ENCODE measurements at places on chromosomes 6 and 20. TPM values are rescaled to one million over a fixed set of nuclear protein-coding genes. Genes with fewer than 3 reads are reported as not detected.

CABLES2 gene
- 3.6 TPM for total RNA-seq

ZBTB46 gene
- total RNA-seq, result 0.20 TPM

SAPCD1 gene
- total RNA-seq, result 9.8 TPM

FRMD1 gene
- not detected for total RNA-seq

POU5F1 gene
- total RNA-seq, result 0.48 TPM

MYCT1 gene
- not detected for total RNA-seq

CD24 gene
- total RNA-seq, result 0.30 TPM

DNA sequence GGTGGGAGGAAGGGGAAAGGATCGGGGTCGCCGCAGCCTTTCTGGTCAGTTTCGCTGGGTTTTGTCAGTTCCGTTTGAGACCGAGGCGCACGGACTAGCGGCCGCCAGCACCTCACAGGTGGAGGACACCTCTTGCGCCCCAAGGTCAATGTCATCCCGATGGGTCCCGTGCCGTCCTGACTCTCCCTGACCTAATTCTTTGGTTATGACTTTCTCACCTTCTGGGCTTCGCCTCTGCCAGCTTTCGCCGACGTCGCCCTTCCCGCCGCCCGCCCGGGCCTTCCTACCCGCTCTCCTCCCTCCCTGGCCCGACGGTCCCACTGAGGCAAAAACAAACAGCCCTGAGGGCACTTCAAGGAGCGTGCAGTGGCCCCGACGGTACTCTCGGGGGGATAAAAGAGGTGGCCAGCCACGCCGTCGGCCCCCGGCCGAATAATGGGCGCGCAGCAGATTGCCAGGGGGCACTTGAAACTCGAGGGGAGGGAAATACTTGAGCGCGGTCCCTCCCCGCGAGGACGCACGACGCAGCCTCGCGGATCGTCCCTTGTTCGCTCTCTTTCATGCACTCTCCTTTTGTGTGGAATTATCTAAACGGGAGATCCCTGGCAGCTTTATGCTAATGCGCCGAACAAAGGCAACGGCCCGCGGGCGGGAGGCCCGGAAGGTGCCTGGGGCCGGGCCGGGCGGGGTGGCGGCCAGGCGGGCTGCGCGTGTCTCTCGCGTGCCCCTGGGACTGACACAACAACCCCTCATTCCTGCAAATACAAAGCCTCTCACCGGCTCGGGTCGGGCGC, 3.9 kb upstream of the INSM1 start:
- DNase-seq, result no peak

DNA sequence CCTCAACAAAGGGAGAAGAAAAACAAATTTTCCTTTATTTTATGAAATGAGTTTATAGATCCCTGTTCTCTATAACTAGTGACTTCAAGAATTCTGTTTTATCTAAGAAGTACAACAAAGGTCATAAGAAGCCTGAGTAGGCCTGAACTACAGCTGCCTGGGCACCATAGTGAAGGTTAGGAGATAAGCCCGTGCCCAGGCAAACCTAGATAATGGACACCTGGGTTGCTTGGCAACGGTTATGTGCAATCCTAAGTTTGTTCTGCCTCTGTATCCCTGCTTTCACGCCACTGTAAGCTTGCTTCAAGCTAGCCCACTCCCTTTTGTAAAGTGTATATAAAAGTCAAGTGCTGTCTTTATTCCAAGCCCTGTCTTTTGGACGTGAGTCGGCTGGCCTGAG, 23.2 kb downstream of the SCGN start:
- DNase-seq, result no peak

DNA sequence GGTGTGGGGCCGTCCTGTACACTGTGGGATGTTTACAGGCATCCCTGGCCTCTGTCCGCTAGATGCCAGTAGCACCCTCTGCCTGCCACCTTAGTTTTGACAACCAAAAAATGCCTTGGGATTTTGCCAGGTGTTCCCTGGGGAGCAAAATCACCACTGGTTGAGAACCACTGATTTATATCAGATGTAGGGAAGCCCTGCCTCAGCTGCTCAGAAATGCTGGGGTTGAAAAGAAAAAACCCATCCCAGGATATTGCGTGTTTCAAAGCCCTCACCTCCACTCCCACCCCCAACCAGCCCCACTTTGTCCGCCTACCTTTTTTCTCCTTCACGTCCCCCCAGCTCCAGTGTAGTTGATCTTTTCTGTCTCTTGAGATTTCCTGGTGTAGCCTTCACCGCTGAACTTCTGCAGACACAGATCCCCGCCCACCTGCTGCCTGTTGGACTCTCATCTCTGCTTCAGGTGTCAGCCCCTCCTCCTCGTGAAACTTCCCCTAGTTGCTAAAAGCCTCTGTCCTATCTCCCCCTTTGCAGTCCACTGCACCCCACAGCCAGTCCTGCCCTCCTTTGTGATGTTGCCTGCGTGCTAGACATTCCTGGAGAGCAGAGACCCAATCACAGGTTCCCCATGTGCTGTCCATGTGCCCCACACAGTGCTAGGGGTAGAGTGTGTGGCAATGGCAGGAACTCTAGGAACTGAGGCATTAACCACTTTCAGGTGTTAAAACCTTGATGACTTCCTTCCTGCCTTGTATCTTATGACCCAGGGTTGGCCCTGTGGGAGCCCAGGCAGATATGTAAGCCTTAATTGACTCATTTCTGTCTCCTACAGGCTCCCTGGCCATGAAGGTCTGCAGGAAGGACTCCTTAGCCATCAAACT, 98.9 kb downstream of the TBC1D7 start:
- DNase-seq, result peak; percentile 31

- no peak for DNase-seq
Observed at GRCh38 chr6:1315560-1316386, 3.9 kb downstream of the FOXQ1 start.

GRCh38 chr6:132401618-132402285, 477 bp upstream of the MOXD1 start:
- DNase-seq, result no peak

DNA sequence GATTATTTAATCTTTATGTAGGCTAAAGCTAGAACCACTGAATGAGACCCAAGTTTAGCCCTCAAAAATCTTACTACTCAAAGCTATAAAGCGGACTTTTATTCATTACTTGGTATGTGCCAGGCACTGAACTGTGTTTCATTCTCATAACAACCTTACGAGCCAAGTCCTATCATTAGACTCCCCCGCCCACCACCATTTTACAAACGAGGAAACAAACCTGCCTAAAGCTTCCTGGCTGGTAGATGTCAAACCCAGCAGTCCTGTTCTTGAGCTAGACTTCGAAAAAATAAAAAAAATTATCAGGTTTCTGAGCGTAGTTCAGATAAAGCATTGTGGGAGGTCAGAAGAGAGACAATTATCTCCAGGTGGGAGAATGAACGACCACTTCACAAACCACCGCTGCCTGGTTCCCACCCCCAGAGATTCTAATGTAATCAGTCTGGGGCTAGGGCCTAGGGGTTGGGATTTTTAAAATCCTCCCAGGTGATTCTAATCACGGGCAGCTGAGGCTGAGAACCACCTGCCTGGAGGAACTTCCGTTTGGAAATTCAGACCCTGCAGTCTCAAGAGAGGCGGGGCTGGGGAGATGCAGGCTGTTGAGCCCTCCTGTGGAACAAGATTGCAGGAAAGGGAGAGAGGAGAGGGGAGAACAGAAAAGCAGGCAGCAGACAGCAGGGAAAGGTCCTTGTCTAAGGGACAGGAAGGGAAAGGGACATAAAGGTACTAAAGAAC, 8.6 kb downstream of the ADTRP start:
- DNase-seq, result no peak

DNA sequence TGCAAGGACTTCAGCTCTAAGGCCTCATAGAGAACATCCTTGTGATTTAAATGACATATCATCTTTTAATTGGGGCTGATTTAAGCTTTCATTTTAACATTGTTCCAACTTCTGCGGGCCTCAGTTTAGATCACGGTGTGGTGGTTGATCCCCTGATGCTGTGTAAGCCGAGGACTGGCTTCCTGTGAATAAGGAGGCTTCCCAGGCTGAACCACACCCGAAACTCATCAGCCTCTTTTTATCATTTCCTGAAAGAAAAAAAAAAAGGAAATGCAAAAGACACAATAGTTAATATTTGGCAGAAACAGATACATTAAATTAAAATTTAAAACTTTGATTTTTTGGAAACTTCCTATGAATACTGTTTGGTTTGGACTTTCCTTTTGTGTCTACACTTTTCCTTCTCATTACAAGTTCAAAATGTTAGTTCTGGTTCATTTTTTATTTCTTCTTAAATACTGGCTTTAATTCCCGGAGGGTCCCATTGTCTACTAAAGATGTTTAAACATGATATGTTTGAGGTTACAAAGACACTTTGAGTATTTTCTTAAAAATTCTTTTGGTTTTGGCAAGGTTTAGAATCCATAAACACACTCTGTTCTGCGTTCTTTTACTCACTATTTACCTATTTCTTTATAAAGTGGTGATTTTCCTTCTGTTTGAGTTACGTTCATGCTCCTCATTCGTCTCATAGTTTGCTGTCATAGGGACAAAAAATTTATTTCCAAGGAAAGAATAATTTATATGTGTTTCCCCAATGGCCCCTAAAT, 230.0 kb upstream of the SULF2 start:
- DNase-seq, result no peak

DNA sequence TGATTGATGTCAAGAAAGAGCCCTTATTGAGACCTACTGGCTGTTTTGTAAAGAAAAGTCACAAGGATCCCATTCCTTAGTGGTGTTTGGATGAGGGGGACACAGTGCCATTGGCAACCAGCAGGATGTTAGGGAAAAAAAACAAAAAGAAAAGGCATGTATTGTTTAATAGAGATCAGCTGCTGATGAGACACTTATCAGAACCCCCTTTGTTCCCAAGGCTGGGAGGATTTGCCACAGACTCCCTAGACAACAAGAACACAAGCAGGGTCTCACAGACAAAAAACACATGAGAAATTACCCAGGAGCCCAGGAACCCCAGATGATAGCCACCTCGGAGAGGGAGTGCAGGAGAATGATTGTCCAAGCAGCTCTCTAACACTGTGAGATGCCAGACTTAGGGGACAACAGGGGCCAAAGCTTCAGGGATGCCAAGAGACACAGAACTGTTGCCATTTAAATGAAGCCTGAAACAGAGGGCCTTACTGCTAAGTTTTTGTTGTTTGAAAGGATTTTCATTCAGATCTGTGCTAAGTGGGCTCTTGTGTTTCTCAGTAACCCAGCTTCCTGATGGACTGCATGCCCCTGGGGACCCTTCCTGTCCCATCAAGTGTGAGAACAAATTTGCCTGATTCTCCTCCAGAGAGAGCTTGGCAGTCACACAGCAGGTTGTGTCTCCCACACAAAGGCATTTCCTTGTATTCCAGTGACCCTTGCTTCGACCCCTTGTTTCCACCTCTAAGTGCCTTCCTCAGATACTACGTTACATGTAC, 48.7 kb upstream of the HEY2 start:
- DNase-seq, result no peak

DNA sequence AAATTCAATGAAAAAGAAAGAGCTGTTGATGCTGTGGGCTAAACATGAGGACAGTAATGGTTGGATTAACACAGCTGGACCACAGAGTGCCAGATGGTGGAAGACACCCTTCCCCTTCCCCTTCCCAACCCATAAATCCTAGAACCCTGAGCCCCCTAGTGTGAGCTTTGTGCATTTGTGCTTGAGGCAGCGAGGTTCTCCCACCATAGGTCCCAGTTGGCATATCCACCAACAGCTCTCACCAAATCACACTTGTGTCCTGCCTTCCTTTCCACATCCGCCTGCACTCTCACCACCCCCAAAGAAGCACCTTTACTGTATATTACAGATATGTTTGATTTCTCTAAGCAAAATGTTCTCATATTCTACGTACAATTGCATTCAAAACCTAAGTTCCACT, 32.8 kb upstream of the HBS1L start:
- DNase-seq, result peak; percentile 39

GRCh38 chr20:33964441-33964840, 29.3 kb upstream of the RALY start:
- DNase-seq, result no peak

GRCh38 chr20:62368392-62368975, 1.4 kb upstream of the LAMA5 start:
- no peak for DNase-seq

DNA sequence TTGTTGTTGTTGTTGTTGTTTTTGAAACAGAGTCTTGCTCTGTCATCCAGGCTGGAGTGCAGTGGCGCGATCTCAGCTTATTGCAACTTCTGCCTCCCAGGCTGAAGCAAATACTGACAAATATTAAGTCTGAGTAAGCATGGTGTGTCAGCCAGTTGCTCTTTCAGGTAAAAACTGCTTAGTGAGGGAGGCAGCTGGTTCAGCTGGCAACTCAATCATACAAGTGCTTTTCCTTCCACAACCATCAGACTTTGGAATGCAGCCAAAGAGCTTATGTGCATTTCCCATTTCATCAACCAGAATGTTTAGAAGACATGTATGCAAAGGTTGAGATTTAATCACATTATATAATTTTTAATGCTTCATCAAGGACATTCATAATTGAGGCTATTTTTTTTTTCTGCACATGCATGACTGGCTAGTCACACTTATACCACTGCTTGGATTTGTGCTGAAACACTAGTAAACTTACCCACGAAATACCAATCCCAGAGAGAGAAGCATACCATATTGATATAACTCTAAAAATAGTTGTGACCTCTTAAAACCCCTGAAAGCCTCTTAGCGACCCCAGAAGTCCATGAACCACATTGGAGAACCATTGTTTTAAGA, 56.0 kb downstream of the CLIC5 start:
- DNase-seq, result no peak
